ENCODE measurements at places on chromosomes 3 and 15. TPM values are rescaled to one million over a fixed set of nuclear protein-coding genes. Genes with fewer than 3 reads are reported as not detected.
A peak's percentile ranks its signal among the peaks of the same experiment; 100 is the strongest.

GRCh38 chr3:85254738-85255137 lies 295.9 kb downstream of the CADM2 start:
- no peak for ATAC-seq

The TAGLN3 gene
- total RNA-seq = 171 TPM

The CSNK1G1 gene
- total RNA-seq = 17.1 TPM

DNA sequence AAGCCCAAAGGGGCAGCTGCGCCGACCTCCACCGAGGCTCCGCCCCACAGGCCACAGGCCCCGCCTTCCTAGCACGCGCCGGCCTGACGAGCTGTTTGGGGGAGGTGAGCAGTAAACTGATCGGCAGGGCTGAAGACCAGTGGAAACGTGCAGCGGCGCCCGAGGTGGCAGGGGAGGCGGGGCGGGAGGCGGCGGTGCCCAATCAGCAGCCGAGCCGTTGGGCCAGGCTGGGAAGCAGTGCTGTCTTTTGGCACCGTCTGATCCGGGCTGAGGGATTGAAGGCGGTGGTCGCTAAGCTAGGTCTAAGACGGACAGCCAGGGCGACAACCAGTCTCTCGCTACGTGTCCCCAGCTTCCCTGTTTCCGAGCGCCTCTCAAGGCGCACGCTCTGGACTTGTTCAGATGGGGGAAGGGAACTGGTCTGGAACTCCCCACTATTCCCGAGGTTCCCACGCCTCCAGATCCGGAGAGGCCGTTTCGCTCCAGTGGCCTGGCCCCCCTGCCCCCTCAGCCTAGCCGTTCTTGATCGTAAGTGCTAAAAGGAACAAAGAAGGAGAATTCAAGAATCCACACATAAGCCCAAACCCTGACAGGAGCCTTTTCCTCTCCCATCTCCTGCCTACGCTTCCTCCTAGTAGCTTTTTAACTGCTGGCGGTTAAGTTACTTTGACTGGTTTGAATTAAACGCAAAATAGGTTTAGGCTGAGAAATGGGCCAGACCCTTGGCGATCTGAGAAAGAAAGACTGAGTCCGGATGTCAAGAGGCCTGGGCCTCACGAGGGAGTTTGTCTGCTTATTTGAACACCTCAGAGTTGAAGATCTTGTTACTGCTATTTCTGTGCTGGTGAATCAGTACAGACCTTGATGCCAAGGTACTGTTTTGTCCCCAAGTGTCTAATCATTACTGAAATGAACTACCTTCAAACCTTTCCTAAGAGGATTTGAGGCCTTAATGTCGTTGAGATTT lies at the start of gene FMN1:
FMN1 (minus strand) TSS at position 11 of the 967 bp plus-strand sequence. CDS start 39,800 bp downstream, outside the sequence.
- ATAC-seq = peak; percentile 98

The ANKRD34C gene
- not detected for total RNA-seq

The PDE8A gene
- total RNA-seq = 6.0 TPM

The ERC2 gene
- total RNA-seq = 1.3 TPM

DNA sequence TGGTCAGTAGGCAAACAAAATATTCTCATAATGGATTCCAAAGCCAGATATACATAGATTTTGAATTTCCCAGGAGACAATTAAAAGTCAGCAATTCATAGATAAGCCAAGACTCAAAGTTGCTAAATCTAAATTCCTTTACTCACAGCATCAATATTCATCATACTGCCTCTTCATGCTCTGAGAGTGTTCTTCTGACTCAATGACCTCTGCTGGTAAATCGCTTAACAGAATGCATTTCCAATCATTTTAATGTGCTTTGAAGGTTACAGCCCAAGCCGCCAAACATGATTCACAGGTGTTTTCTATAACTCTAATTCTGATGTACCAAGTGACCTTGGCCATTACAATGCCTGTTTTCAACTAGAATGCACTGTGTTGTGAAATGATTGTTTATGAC lies 24.2 kb upstream of the SLC4A7 start:
- ATAC-seq = no peak

DNA sequence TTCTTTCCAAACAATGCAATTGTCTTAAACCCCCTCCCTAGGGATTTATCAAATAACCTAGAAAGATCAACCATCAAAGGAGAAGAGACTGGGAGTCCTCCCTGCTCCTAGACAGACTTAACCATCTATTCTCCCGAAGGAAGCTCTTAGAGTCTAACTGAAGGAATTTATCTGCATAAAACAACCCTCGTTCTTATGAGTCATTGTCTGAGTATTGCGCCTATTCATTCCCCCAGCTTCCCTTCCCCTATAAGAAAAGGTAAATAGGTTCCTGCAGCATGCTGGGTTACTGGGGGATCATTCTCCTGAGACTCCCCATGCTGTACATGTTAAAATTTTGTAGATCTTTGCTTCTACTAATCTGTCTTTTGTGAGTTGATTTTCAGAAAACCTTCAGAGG lies 412.7 kb downstream of the OCA2 start:
- ATAC-seq = no peak

The MUSTN1 gene
- total RNA-seq = 6.8 TPM

DNA sequence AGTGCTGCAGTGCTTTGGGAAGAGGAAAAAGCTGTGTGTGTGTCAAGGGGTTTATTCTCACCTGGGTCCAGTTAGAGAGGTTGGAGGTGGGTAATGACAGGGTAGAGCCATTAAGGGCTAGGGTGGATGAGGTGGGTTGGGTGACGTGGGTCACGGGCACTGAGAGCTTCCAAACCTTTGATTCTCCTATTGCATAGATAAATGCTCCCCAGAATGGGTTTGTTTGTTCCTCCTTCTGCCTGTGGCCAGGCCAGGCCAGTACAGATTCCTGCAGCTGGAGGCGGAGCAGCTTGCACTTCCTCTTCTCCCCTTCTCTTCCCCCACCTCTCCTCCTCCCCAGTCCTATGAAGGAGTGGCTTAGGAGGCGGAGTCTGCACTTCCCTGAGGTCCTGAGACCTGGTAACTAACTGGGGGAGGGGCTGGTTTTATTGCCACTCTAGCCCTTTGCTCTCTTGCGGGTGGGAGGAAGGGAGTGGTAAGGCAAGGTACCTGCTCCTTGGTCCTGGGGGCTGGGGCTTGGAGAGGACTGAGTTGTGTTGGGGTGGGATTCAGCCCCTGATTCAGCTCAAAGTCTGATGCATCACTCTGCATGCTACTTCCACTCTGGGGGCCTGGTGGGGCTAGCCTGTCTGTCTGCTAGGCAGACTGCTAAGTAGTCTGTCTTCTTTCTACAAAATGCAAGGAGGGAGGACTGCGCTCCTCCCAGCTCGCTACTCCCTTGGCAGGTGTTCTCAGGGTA lies 3.5 kb downstream of the SPINT1 start:
- peak; percentile 82 for ATAC-seq

DNA sequence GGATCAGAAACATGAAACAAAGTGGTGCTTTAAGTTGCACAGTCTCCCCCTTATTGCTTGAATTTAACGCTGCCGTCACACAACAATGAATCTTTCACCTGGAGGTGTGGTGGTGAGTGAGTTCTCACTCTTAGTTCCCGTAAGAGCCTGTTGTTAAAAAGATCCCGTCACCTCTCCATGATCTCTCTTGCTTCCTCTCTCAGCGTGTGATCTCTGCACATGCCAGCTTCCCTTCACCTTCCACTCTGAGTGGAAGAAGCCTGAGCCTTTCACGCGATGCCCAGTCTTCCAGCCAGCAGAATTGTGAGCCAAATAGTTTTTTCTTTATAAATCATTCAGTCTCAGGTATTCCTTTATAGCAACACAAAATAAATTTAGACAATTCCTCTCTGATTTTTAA lies 136.7 kb upstream of the CHL1 start:
- ATAC-seq = no peak

The GALNT15 gene
- total RNA-seq = 0.23 TPM

- ATAC-seq = no peak
These were observed 58.9 kb downstream of the GTF2E1 start for GRCh38 chr3:120801484-120801883.

DNA sequence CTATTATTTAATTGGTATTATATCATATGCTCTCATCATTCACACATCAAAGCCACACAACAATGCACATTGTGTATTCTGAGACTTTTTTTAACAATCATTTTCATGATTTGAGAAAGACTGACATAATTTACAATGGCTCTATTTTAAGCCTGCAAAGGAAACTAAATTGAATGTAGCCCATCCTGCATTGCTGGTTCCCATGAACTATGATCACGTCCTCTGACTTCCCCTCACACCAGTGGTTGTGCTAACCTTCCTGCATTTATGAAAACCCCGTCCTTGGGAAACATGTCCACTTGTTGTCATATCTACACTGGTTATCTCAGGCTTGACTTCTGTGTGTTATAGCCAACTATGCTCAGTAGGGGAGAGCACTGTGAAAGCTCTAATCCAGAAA lies 546.2 kb downstream of the MECOM start:
- ATAC-seq = no peak

DNA sequence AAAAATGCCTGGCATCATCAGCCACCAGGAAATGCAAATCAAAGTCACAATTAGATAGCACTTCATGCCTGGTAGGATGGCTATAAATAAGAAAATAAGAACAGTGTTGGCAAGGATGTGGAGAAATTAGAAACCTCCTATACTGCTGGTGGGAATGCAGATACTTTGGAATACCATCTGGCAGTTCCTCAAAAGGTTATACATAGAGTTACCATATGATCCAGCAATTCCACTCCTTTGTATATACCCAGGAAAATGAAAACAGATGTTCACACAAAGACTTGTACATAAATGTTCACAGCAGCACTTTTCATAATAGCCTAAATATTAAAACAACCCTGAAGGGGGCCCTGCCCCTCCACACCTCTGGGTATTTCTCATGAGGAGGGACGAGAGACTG lies 13.7 kb downstream of the ACSBG1 start:
- ATAC-seq = peak; percentile 88

The ITPKA gene
- total RNA-seq = 2.3 TPM

The GP5 gene
- total RNA-seq = 0.40 TPM

DNA sequence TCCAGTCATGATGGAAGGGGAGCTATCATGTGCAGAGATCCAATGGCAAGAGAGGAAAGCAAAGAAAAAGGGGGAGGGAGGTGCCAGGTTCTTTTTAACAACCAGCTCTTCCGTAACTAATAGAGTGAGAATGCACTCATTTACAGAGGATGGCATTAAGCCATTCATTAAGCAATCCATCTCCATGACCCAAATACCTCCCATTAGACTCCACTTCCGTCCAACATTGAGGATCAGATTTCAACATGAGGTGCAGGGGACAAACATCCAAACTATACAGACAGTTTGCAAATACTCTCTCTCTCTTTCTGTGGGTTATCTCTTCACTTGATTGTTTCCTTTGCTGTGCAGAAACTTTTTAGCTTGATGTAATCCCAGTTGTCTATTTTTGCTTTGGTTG lies 21.2 kb downstream of the ZDHHC23 start:
- ATAC-seq = no peak

DNA sequence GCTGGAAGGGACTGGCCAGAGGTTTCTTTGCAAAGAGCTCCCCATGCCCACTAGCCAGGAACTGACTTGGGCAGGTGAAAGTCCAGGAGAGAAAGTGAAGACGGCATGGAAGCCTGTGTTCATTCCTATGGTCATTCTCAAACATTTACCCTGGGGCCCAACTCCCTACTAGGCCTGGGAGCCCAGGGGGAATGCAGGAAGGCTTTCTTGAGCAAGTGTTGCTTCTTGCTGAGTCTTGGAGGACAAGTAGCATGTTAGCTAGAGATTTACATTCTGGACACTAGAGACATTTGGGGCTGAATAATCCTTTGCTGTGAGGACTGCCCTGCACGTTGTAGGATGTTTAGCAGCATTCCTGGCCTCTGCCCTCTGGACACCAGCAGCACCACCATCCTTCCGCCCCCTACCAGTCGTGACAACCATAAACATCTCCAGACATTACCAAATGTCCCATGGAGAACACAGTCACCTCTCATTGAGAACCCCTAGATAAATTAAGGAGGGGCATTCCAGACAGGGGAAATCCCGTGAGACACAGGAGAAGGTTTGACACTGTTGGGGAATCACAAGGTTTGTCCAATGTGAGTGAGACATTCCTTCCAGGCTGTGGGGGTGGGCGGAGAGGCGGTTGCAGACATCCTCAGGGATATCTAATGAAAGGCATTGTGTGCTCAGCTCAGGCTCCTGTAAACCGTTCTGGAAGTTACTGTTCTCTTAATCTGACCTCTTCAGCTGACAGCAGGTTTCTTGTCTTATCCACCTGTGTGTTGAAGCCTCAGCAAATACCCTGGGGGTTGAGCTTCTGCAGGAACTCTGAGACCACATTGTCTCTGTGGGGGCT lies 236.2 kb downstream of the TLE3 start:
- no peak for ATAC-seq

DNA sequence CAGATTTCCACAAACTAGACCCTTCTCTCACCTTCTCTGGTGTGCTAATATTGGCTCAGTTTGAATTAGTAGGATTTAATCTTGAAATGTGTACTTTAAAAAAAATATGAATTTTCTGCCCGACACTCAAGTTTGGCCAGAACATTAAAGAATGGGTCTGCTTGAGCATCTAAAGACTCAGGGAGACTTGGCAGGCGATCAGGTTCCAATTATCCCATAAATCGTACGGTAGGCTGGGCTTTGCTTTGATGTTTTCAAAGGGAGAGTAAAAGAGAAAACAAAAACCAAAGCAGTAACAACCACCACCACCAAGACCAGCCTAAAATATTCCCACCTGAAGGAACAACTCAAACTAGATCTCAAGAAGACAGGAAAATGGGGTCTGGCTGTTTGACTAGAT lies 230.8 kb downstream of the EBLN2 start:
- ATAC-seq = no peak

DNA sequence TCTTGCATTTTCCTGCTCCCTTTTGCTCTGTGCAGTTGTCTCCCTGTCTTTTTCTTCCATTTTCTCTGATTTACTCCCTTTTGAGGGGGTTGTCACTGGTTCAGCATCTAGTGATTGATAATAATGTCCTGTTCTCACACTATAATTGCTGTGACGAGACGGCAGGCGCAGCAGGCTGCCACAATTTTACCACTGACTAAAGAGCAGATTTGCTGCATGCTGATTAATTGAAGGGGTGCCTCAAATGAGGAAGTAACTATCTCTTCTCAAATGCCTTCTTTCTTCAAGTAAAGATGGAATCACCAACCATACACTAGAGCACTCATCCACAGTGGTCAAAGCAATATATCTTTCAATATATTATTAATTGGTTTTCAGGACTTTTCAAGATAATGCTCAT lies 219.3 kb downstream of the CBLB start:
- ATAC-seq = no peak

DNA sequence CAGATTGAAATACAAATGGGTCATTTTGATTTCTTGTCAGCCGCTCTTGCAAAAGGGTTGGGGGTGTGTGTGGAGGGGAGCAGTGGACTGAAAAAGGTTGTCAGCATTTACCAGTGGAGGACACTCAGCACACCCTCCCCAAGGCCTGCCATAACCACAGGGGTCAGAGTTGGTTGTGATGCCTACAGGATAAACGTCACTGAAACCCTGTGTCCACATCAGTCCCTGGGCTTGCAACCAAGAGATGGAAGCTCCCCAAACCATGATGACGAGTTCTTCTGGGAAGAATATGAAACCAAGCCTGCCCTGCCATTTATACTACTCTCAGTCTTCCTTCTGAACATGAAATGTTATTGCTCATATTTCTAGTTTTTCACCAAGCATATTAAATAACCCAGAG lies 54.0 kb upstream of the UMPS start:
- ATAC-seq = no peak

DNA sequence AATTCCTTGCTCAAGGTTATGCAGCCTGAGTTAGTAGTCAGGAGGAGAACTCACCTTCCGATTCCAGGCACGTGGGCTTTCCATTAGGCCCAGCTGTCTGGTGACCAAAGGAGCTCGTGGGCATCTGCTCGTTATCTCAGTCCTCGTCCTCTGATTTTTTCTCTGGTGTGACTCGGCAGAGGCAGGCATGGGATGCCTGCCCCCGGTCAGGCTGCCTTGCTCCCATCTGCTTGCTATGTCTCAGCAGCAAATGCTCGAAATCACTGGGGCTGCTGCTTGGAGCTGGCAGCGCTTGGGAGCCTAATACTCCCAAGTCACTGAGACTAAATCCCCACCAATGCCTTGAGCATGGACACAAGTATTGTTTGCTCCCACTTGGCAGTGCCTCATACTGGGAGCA lies 84.5 kb upstream of the NMNAT3 start:
- no peak for ATAC-seq

Measured in motor neuron (in vitro differentiated cells).